ENCODE measurements at places on chromosomes 16 and 17. TPM values are rescaled to one million over a fixed set of nuclear protein-coding genes. Genes with fewer than 3 reads are reported as not detected.

The SLC35G6 gene
- not detected for total RNA-seq

The CNTNAP4 gene
- total RNA-seq, result not detected

The RBFOX1 gene
- total RNA-seq, result not detected

The ARL5C gene
- total RNA-seq, result 0.54 TPM

The USP7 gene
- total RNA-seq, result 93.2 TPM

The ZSCAN10 gene
- not detected for total RNA-seq

The SYNGR3 gene
- total RNA-seq, result 0.36 TPM

DNA sequence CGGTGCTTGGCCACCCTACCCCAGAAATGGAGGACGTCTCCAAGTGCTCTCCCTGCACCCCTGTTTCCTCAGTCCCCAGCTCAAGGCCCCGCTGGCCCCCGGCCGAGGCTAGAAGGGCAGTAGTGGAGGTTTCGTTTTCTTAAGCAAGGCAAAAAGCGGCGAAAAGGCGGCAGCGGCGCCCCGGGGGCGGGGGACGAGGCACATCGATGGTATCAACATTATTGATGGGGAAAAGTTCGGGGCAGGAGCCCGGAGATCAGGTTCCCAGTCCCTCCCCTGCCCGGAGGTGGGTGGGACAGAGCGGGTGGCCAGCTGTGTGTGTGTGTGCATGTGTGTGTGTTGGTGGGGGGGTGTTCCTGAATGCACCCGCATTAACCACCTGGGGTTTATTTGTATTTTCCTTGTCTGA is 4.1 kb upstream of the SALL1 start:
- no peaks in the 10 kb centered on the region for H3K27me3 ChIP-seq
- no peaks in the 10 kb centered on the region for H3K4me1 ChIP-seq
- no peak overlapping the region for H3K4me3 ChIP-seq
- DNase-seq, result no peak
- no peaks in the 10 kb centered on the region for H3K36me3 ChIP-seq

DNA sequence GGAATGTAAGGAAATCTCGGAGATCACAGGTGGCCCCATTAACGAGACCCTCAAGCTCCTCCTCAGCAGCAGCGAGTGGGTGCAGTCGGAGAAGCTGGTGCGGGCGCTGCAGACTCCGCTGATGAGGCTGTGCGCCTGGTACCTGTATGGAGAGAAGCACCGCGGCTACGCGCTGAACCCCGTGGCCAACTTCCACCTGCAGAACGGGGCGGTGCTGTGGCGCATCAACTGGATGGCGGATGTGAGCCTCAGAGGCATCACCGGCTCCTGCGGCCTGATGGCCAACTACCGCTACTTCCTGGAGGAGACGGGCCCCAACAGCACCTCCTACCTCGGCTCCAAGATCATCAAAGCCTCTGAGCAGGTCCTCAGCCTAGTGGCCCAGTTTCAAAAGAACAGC is 16.2 kb downstream of the MLYCD start:
- no peak overlapping the region for H3K27ac ChIP-seq
- H3K36me3 ChIP-seq, result no peaks in the 10 kb centered on the region
- no peaks in the 10 kb centered on the region for H3K27me3 ChIP-seq
- no peaks in the 10 kb centered on the region for H3K4me1 ChIP-seq
- no peak overlapping the region for H3K4me3 ChIP-seq

DNA sequence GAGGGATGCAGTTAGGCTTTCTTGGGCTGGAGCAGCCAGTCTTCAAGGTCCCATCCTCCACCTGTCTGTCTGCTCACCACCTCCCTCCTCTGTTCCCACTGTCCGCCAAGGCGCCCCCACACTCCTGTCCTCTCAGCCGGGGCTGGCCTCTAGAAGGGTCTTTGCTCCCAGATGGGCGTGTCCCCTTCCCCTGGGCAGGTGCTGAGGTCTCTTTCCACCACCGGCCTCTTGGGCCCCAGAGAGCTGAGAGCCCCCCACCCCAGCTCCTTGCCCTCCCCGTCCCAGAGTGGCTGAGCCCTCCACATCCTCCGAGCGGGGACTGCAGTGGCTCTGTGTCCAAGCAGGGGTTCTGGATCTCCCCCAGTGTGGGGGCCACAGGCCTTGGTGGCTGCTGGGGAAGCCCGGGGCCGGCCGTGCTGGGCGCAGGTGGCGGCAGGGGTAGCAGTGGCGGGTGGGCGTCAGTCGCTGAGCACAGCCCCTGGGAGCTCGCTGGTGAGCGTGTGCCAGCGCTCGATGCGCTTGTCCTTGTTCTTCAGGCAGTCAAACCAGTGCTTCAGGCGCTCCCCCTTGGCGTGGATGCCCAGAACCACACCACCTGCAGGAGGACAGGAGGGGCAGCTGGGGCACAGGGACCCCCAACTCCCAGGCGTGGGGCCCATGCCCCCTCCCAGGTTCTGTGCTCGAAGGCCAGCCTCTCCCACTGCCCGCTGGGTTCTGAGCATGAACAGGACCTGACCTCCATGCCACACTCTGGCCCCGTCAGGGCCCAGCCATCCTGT is 9.8 kb downstream of the SCGB1C2 start:
- H3K4me3 ChIP-seq, result no peak overlapping the region
- DNase-seq, result peak; percentile 46
- H3K27me3 ChIP-seq, result no peaks in the 10 kb centered on the region
- H3K27ac ChIP-seq, result no peak overlapping the region
- no peaks in the 10 kb centered on the region for H3K4me1 ChIP-seq

DNA sequence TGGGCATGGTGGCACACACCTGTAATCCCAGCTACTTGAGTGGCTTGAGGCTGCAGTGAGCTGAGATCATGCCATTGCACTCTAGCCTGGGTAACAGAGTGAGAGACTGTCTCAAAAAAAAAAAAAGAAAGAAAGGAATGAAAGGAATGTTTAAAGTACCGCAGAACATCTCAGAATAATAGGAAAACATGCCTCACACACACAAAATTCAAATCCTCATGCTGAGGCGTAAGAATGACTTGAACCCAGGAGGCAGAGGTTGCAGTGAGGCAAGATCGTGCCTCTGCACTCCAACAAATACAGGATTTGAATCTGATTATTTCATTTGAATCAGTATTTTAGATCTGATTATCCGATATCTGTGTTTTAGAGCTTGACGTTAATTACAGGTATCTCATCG is 21.3 kb upstream of the GAA start:
- H3K4me1 ChIP-seq, result no peaks in the 10 kb centered on the region
- DNase-seq, result no peak
- no peak overlapping the region for H3K4me3 ChIP-seq
- no peaks in the 10 kb centered on the region for H3K27me3 ChIP-seq
- H3K27ac ChIP-seq, result no peak overlapping the region

DNA sequence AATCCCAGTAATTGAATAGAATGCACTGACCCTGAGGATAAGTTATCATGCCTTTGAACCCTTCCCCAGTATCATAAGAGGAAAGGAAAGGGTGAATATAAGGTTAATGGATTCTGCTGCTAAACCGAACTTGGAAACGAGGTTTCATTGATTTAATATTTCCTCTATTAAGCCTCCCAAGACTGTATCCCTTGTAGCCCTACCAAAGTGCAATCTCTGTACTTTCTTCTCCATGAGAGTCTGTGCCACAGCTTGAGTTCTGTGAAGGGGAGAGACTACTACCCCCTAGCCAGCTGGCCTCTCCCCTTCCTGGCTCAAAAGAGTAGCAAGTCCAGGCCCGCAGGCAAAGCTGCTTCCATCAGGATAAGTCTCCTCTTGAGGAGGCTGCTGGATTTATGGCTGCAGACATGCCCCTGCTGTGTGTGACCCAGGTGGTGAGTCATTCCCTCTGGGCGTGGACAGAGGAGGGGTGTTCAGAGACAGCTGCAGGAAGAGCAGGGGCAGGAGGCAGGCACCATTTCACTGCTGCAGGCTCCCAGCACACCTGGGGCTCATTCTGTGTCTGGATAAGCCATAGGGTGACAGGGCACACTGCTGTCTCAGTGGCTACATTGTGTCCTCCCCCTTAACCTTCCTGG is 58.4 kb downstream of the TOM1L2 start:
- H3K36me3 ChIP-seq, result no peaks in the 10 kb centered on the region
- no peaks in the 10 kb centered on the region for H3K27me3 ChIP-seq
- no peak overlapping the region for H3K4me3 ChIP-seq
- DNase-seq, result peak; percentile 84

DNA sequence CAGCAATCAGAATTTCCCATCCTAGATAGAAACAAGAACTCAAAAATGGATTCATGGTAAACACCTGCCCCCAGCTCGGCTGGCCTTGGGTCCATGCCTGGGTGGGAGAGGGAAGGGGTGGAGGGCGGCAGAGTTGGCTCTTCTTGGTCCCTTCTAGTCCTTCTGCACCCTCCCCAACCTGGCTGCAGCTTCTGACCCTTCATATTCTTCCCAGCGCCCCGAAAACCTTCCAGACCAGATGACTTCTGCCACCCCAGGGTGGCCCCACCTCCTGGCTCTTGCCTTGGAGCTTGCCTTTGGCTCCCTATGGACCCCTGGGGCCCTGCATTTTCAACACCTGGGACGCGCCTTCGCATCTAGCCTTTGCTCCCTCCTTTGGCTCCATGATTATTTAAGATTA is 5.4 kb upstream of the GJD3 start:
- no peak for DNase-seq
- no peaks in the 10 kb centered on the region for H3K27me3 ChIP-seq
- H3K27ac ChIP-seq, result no peak overlapping the region
- no peaks in the 10 kb centered on the region for H3K36me3 ChIP-seq
- no peaks in the 10 kb centered on the region for H3K4me1 ChIP-seq

GRCh38 chr16:82177555-82177954 is 7.5 kb upstream of the MPHOSPH6 start:
- no peak overlapping the region for H3K4me3 ChIP-seq
- no peaks in the 10 kb centered on the region for H3K4me1 ChIP-seq
- H3K36me3 ChIP-seq, result no peaks in the 10 kb centered on the region
- DNase-seq, result no peak

DNA sequence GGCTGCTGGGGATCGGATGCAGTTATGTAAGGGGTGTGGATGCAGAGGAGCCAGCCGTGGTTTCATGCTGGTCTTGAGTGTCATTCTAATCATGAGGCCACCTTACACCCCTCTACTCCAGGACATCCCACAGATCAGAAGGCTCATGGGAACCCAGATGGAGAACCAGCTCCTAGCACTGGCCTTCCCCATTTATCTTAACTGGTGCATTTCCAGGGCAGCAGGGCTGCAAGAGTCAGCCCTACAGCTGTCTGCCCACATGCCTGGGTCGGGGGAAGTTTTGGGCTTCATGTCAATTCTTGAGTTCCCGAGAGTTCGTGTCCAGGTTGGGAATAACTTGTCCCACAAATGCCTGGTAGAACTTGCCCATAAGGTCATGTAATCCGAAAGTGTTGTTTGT is 29.1 kb downstream of the RPTOR start:
- no peak overlapping the region for H3K27ac ChIP-seq
- no peak overlapping the region for H3K4me3 ChIP-seq
- no peak for DNase-seq
- H3K27me3 ChIP-seq, result no peaks in the 10 kb centered on the region
- no peaks in the 10 kb centered on the region for H3K4me1 ChIP-seq
- no peaks in the 10 kb centered on the region for H3K36me3 ChIP-seq

DNA sequence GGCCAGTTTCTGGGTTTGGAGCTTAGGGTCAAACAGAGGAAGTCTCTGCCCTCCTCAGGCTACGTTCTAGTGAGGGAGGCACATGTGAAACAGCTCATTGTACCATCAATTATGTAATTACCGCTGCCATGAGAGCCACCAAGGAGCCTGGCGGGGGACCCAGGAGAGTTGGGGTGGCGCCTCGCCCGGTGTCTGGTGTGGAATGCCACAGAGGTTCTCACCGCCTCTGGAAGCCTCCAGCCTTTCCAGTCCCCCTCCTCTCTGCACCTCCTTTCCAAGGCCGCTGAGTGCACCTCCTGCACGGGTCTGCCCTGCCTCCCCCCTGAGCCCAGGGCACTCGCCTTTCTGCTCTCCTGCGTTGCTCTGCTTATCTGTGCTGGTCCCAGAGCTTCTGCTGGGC is 51.4 kb downstream of the SREBF1 start:
- no peak overlapping the region for H3K4me3 ChIP-seq
- H3K36me3 ChIP-seq, result no peaks in the 10 kb centered on the region
- no peak for DNase-seq
- no peak overlapping the region for H3K27ac ChIP-seq
- H3K4me1 ChIP-seq, result no peaks in the 10 kb centered on the region

GRCh38 chr17:48113201-48113676 is 5.7 kb downstream of the SNX11 start:
- H3K27ac ChIP-seq, result no peak overlapping the region
- H3K36me3 ChIP-seq, result no peaks in the 10 kb centered on the region
- no peak for DNase-seq
- H3K4me1 ChIP-seq, result no peaks in the 10 kb centered on the region

- H3K36me3 ChIP-seq, result no peaks in the 10 kb centered on the region
- peak; percentile 86 for DNase-seq
- H3K4me3 ChIP-seq, result no peak overlapping the region
- no peaks in the 10 kb centered on the region for H3K4me1 ChIP-seq
Observed at GRCh38 chr17:79019632-79020584, 4.1 kb upstream of the C1QTNF1 start.

DNA sequence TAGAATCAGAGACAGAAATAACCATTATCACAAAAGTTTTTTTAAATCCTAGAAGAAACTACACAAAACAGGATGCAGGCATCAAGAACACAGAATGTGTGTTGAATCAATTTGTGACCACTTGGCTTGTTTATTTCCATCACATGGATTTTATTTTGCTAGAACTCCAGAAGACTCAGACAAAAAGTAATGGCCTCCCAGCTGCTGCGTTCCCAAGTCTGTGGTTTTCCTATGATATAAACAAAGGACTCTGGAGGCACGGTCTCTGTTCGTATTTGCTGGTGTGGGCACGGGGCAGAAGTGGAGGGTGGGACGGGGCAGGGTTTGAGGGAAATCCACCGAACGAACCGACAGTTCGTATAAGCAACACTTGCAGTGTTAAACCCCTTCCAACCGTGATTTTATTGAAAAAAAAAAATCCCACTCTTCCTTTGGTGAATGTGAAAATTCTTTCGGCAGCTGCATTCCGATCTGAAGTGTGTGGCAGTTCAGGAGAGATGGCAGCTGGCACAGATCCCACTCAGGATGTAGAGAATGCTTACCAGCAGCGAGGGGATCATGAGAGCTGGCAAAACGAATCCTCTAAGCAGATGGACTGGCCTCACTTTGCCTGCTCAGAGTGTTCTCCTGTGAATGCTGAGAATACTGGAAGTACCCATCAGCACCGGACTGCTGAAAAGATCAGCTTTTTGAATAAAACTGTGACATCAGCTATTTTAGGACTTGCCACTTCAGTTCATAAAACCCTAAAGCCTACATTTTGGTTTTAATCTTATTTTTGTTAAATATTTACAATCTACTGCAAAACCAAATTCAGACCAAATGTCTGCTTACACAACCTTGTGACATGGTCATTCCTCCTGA is 165.2 kb downstream of the VPS53 start:
- no peak overlapping the region for H3K4me3 ChIP-seq
- no peak for DNase-seq
- H3K27me3 ChIP-seq, result no peaks in the 10 kb centered on the region
